ENCODE measurements at places on chromosomes 13 and 19. TPM values are rescaled to one million over a fixed set of nuclear protein-coding genes. Genes with fewer than 3 reads are reported as not detected.

The JOSD2 gene
- total RNA-seq: 19.7 TPM

The TTC9B gene
- total RNA-seq: not detected

The CGB7 gene
- 0.14 TPM for total RNA-seq

The FCGBP gene
- total RNA-seq: under 0.01 TPM

The ZNF550 gene
- total RNA-seq: 8.4 TPM

The KLK11 gene
- not detected for total RNA-seq

The IGFL2 gene
- not detected for total RNA-seq

The APOC4 gene
- total RNA-seq: not detected

The KLC3 gene
- 0.22 TPM for total RNA-seq

The ACER1 gene
- total RNA-seq: not detected

The PRR36 gene
- total RNA-seq: not detected

The SH2D3A gene
- total RNA-seq: 0.29 TPM

The BLVRB gene
- total RNA-seq: 116 TPM

The SPTBN4 gene
- 0.14 TPM for total RNA-seq

The TFPT gene
- 21.9 TPM for total RNA-seq

The ZNF611 gene
- 16.2 TPM for total RNA-seq

The GTPBP3 gene
- total RNA-seq: 24.3 TPM

The ILF3 gene
- total RNA-seq: 95.6 TPM

The YIF1B gene
- 73.3 TPM for total RNA-seq

The AP1M2 gene
- 0.22 TPM for total RNA-seq

The CBY2 gene
- not detected for total RNA-seq

The F2RL3 gene
- 1.3 TPM for total RNA-seq

The ZSCAN22 gene
- total RNA-seq: 5.4 TPM

The ZIC2 gene
- total RNA-seq: not detected

The KCNC3 gene
- not detected for total RNA-seq

The SERPINE3 gene
- total RNA-seq: not detected

The ALDH16A1 gene
- total RNA-seq: 40.1 TPM

The CBLC gene
- 0.57 TPM for total RNA-seq

The SBK3 gene
- not detected for total RNA-seq

The TMEM190 gene
- total RNA-seq: not detected

The ZNF627 gene
- 15.2 TPM for total RNA-seq

The ZNF525 gene
- 11.6 TPM for total RNA-seq
